ENCODE measurements at places on chromosomes 3 and 15.
A peak's percentile ranks its signal among the peaks of the same experiment; 100 is the strongest.

- DNase-seq, result no peak
Measured at GRCh38 chr3:51974277-51974962, 444 bp upstream of the ABHD14A start.

- no peak for DNase-seq
Measured at GRCh38 chr3:170730071-170730812, 139.8 kb downstream of the RPL22L1 start.

DNA sequence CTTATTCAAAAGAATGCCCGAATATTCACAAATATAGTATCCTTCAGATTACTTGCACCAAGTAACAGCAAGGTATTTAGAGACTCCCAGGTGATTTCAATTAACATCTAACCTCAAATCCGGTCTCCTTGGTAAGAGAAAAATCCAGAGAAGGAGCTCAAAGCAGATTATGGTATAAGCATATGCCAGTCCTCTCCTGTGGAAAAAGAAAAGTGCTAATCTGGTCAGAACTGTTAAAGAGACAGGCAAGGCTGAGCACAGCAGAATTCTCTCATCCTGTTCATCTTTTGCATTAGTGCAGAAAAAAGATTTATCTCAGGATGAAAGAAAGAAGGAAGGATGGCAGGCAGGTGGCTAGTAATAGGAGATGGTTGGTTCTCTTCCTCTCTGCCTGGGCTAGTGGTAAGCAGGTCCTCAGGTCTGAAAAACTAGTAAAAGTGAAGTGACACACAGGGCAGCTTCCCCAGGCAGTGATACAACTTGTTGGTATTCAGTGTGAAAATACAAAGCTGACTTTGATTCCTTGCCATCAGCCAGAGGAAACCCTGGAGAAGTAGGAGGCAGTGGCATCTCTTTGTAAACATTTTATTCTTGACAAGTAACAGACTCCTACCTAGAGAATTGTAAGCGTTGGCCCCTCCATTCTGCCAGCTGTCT, 14.2 kb downstream of the ATXN7 start:
- no peak for DNase-seq

GRCh38 chr15:91412138-91412928, 312.3 kb downstream of the SV2B start:
- DNase-seq, result no peak

- DNase-seq, result no peak
Measured at GRCh38 chr15:31975830-31976229, 54.5 kb upstream of the CHRNA7 start.

DNA sequence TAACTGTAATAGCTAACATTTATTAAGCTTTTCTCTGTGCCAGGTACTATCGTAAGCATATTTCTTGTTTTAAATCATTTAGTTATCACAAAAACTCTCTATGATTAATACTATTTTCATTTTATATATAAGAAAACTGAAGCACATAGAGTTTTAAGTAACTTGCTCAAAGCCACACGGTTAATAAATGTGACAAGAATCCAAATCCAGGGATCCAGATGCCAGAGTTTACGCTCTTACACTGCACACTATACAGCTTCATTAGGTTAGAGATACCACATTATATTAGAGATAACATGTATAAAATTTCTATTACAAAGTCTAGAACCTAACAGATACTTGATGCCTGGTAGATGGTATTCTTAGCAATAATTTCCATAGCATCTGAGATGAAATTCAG, 265.2 kb downstream of the SHOX2 start:
- DNase-seq, result no peak

GRCh38 chr3:25583343-25583742, 81.4 kb downstream of the TOP2B start:
- no peak for DNase-seq

DNA sequence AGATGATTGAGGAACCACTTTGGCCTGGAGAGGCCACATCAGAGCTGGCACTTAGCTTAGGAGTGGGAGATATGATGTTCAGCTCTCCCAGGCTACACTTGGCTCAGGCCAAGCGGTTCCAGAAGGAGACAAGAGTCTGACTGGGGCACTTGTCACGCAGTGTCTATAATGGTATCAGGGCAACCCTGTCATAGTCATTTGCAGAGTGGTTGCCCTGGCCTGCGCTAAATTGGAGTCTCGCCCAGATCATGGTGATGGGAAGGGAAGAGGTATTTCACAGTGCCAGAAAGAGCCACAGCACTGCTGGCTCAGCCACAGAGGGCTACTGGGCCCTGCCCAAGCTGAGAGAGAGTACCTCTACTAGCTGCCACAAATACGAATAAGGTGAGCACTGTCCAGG, 186.9 kb upstream of the CRBN start:
- no peak for DNase-seq

- DNase-seq, result no peak
Measured at GRCh38 chr15:32991619-32992111, 202.8 kb downstream of the FMN1 start.

- peak; percentile 88 for DNase-seq
Measured at GRCh38 chr15:74402873-74403587, 30.7 kb downstream of the SEMA7A start.

- DNase-seq, result no peak
Measured at GRCh38 chr3:149018247-149018646, 26.9 kb downstream of the GYG1 start.

- peak; percentile 94 for DNase-seq
Measured at GRCh38 chr3:4633078-4634004, 140.2 kb downstream of the ITPR1 start.

- peak; percentile 7 for DNase-seq
Measured at GRCh38 chr3:125045965-125046364, 9.8 kb downstream of the HEG1 start.

DNA sequence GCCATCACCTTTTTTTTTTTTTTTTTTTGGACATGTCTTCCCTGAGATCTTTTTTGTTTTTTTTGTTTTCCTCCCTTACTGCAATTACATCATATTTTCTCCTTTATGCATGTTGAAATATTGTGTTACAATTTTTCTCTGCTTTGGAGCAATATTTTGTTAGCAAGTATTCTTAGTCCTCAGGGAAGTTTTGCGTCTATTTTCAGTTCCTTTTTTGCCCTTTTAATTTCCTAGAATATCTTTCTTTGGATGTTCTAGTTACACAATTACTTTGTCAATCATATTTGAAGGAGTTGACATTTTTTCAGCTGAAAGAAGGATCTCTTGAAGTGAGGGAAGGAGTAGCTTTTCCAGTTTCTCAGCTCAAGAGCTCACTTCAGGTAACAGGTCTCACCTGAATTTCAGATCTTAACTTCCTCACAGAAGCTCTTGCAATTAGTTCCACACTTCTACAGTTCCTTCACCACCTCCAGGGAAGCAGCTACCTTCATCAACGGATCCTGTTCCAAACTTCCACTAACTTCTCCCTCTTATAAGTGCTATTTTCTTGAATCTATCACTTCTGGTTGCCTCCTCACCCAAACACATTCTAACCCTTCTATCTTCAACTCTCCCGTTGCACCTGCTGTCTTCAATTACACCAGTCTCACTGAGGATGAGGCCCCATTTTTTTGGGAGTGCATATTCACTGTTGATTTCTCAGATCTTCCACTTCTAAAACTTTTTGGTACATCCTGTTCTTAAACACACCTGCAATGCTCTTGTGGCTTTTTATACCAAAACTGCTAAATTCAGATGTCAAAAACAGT, 57.8 kb upstream of the CPOX start:
- DNase-seq, result no peak

- DNase-seq, result no peak
Measured at GRCh38 chr3:187022403-187023029, 92.2 kb downstream of the ST6GAL1 start.

GRCh38 chr15:27701956-27702355, 397.2 kb downstream of the OCA2 start:
- DNase-seq, result no peak

- no peak for DNase-seq
Measured at GRCh38 chr3:117047951-117048705, 338.5 kb downstream of the TUSC7 start.

DNA sequence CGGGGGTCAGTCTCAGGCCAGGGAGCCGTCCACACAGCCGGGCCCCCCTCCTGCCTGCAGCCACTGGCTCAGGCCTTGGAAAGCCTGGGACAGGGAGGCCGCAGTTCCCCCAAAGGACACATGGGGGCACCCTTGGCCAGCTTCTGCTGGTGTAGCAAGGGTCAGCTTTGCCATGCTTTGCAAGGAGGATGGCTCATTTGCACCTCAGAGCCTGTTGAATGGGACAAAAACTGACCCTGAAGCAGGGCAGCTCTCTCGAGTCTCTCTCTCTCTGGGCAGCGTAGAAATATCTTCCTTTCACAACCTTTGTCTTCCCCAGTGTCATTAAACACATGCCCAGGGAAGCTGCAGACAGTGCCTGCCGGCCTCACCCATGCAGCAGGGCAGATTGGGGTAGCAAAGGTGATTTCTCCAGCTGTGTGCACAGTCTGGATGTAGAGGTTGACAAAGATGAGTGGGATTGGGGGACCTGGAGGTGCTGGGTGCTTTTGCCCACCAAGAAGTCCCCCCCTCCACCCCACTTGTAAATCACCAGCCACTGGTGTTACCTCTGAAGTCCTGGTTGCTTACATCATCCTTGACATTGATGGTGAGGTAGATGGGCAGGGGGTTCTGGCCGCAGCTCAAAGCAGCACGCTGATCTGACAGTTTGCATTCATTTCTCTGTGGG, 17.4 kb upstream of the EHD4 start:
- peak; percentile 12 for DNase-seq

- no peak for DNase-seq
Measured at GRCh38 chr3:50336452-50337174, 4.0 kb downstream of the RASSF1 start.

GRCh38 chr3:106125321-106125720, 256.5 kb upstream of the CBLB start:
- DNase-seq, result no peak

DNA sequence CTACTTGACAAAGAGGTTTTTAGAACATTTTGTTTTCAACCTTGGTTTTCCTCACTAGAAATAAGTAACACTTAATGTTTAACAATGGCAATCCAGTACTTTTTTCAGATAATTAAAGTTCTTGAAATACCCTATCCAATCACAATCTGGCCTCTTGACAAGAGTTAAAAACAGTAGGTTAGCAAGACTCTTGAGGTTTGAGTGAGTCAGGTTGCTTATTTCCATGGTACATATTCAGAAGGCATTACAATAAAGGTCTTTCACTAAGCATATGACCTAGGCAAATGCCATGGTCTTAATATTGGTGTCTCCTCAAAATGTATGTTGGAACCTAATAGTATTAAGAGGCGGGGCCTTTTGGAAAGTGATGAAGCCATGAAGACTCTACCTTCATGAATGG, 5.6 kb downstream of the SUCNR1 start:
- DNase-seq, result no peak

DNA sequence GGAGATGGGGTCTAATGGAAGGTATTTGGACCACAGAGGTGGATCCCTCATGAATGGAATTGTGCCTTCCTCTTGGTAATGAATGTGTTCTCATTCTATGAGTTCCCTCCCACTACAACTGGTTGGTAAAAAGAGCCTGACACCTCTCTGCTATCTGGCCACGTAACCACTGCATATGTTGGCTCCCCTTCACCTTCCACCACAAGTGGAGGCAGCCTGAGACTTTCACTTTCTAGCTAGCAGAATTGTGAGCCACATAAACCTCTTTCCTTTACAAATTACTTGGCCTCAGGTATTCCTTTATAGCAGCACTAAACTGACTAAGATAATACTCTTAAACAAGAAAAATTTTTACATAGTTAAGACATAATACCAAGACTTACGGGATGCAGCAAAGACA, 155.3 kb downstream of the NR1I2 start:
- peak; percentile 39 for DNase-seq

- DNase-seq, result no peak
Measured at GRCh38 chr15:97652700-97653167, 307.8 kb upstream of the ARRDC4 start.

GRCh38 chr3:34294240-34294639, 495.8 kb downstream of the PDCD6IP start:
- DNase-seq, result no peak

DNA sequence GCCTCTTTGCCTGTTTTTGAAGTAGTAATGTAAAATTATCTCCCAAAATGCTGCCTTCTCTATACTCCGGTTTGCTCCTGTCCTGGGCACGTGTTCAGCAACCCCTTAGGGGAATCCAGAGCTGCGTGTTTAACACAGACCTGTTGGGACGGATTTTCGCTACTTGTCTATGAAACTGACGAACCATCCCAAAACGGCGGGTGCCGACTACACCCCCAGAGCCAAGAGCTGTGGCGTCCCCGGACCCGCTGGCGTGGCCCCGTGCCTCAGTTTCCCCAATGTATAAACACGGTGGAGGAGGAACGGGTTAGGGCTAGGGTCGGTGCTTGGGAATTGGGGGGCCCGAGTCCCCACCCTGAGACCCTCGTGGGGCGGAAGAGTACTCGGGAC, 473 bp downstream of the FHIT start:
- peak; percentile 48 for DNase-seq

DNA sequence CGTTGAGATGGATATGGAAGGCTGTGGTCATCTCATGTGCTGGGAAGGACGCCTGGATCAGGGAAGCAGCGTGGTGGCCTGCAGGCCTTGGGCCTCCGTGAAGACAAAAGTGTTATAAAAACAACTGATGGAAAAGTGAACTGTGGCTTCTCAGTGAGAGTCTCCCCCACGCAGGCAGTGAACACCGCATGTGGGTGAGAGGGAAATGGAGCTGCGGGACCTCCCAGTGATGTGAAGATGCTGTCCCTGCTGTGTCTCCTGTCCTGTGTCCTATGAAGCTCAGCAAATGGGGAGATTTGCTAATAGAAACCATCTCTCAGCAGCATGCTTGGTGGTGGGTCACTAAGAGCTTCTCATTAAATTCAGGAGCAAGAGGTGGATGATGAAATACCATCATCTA, 25.1 kb downstream of the NSMCE3 start:
- no peak for DNase-seq

- DNase-seq, result no peak
Measured at GRCh38 chr3:150083655-150084042, 113.0 kb upstream of the PFN2 start.

DNA sequence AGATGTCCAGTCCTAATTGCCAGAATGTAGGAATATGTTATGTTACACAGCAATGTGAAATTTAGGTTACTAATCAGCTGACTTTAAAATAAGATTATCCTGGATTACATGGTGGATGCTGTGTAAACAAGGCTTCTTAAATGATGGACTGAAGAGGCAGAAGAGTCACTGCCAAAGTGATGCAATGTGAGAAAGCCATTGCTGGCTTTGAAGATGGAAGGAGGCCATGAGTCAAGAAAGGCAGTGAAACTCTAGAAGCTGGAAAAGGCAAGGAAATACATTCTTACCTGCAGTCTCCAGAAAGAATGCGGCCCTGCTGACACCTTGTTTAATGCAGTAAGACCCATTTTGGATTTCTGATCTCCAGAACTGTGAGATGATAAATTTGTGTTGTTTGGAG, 179.1 kb upstream of the ZPLD1 start:
- no peak for DNase-seq

DNA sequence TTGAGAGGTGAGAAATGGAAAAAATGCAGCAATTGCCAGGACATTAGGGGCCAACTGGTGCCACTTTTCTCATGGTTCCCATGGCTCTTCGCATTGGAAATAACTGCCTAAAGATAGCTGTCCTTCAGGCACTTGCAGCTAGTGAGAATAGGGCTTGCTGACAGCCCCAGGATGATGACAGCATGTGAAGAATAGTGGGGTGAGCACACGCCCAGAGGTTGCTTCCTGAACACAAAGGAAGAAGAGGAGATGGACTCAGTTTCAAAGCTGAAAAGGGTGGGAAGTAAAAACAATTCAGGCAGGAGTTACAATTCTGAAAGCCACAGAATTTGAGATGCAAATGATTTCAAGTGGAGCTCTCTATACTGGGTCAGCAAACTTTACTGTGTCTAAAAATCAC, 45.6 kb downstream of the TNFAIP8L3 start:
- DNase-seq, result no peak

- no peak for DNase-seq
Measured at GRCh38 chr3:14110699-14111098, 14.0 kb downstream of the CHCHD4 start.

Data from Kasumi-1 (cell line).